ENCODE measurements at places on chromosomes 1 and 21.

DNA sequence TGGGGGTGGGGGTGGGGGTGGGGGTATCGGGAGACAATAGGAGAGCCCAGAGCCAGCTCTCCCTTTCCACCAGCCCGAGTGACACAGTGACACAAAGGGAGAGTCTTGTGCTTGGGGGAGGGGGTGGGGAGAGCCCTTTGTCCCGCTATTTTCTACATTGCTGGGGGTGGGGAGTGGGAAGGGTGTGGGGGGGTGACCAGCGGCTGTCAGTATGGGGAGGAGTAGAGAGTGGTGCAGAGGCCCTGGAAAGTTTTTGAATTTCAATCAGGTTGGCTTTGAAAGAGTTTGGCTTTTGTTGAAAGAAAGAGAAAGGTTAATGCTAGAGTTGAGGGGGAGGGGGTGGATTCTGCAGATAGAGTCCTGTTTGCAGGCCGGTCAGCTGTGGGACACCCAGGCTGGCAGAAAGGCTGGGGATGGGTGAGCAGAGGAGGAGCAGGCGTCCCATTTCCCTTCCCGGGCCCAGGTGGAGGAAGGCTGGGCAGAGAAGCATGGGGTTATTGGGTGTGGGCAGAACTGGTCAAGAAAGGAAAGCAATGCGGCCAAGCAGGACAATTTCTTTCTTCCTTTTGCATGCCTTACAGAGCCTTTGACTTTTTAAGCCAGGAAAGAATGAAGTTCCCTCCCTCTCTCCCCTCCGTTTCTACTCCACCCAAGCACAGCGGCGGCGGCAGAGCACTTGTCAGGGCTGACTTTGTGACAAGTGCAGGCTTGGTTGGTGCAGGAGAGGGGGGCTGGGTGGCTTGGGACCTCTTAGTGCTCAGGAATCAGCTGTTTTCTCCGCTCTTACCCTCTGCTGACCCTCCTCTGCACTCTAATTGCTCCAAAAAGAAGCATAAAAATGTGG lies 96.2 kb downstream of the RNF220 start:
- DNase-seq: no peak

DNA sequence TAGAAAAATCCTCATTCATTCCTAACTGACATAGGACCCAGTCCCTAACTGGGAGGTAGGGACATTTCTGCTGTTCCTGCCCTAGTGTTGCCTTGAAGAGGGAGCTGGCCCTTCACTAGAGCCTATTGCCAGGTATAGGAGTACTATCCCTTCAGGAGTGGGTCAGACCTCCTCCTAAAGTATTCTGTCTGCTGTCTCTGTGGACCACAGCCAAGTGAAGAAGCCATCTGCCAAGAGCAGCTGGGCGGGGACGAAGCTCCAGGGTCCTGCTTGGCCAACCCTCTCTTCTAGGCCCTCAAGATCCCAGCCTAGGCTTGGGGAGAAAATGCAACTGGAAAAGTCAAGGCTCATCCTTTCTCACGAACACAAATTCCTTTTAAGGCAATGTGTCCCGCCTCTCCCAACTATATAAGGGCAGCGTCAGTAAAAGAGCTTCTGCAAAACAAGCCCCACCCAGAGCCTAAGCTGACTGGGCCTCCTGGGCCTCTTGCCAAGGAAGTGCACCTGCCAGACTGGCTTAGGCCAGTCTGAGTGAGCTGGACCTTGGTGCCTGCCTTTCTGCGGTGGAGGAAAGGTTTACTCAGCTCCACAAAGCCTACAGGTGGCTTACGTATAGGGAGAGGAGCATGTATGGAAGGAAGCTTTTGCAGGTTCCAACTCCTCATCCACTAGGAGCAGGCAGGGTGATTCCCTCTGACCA lies 638 bp upstream of the TUFT1 start:
- peak; percentile 73 for DNase-seq

GRCh38 chr1:183270541-183271141 lies 84.6 kb downstream of the LAMC2 start:
- no peak for DNase-seq

GRCh38 chr1:91555074-91555730 lies 54.6 kb downstream of the CDC7 start:
- no peak for DNase-seq

DNA sequence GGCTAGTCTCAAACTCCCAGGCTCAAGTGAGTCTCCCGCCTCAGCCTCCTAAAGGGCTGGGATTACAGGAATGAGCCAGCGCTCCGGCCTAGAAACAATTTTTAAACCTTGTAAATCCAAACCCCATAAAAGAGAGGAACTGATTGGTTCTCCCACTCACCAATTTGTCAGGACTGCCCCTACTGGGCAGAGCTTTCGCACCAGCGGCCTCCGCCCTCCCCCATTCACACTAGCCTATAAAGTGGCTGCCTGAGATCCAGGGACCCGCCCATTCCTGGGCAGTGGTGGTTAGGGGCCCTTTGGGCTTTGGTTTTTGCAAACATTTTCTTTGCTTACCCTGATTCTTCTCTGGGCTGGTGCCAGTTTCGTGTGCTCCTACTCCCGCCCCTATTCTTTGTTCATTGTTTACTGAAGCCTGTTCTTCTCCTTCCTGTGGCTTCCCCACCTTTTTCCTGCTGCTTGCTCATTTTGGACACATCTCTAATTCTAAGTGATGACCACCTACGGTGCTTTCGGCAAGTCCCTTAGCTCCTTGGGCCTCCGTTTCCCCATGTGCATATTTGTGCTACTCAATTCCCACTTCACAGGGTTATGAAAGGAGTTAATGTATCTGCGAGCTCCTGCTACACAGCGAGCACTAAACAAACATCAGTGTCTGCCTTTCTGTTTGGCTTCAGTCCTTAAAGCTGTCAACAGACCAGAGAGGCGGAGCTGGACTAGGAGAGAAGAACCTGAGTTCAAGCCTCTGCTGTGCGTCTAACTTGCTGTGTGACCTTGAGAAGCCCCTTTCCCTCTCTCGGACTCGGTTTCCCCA lies 39.8 kb upstream of the CLIC4 start:
- no peak for DNase-seq

GRCh38 chr1:30407865-30408580 lies 315.4 kb downstream of the MATN1 start:
- peak; percentile 10 for DNase-seq

- DNase-seq: no peak
Measured at GRCh38 chr1:21312407-21312992, 22.2 kb upstream of the ECE1 start.

DNA sequence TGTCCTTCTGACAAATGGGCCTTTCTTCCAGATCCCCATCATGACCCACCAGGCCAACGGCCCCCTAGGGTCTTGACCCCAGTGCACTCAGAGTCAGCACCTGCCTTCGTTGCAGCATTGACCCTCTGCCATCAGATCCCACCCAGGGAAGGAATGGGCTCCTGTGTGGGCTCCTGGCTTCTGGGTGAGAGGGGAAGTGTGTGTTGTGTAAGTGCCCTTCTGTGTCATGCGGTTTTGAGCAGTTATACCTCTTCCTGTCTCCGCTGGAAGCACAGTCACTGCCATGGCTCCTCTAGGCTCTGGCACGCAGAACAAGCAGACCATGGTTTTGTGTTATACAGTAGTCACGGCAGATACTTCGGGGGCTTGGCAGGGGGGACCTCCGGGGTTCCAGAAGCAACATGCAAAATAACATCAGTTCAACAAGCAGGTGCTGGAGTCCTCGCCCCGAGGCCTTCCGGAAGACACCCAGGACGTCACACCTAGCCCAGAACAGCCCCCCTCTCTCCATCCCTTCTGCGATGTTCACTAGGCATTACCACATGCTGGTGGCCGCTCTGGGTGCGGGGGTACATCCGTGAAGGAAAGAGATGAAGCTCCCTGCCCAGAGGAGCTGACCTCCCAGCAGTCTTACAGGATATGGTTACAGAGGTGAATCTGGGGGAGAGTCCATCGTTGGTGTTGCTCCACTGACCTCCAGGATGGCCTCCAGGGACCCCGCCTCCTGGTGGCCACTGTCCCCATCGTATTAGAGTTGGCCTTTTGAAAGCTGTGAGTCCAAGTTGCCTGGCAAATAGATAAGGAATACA lies 17.4 kb upstream of the KCNAB2 start:
- no peak for DNase-seq

- no peak for DNase-seq
Measured at GRCh38 chr1:31977385-31978131, 36.1 kb upstream of the KHDRBS1 start.

DNA sequence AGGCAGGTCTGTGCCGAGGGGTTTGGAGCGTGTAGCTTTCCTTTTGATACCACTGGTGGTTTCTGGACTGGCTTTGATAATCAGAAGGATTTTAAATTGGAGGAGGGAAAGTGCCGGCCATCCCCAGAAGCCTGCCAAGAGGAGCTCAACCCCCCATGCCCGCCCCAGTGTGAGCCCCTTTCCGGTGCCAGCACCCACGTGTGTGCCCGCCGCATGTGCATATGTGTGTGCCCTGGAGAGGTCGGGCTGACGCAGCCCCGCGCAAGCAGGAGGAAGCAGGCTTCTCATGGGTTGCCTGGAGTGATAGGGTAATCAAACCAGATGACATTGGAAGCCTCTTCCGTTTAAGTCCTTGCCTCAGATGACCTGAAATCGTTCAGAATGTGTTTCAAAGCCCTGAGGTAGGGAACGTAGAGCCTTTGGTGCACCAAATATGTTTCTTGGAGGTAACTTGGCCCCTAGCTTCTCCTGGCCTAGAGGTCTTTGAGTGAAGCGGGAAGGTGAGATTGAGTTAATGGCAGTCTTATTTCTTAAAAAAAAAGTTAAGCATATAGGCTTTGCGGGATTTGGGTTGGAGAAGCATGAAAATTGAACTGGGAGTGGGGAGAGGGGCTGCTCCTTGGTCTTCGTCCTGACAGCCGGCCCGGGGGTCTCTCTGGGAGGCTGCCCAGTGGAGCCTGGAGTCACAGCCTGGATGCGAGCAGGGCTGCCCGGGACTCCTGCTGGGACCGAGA lies 34.1 kb upstream of the ARHGEF16 start:
- DNase-seq: no peak

GRCh38 chr1:96164053-96164452 lies 557.5 kb upstream of the PTBP2 start:
- no peak for DNase-seq

- DNase-seq: no peak
Measured at GRCh38 chr1:162726555-162726954, 63.9 kb upstream of the HSD17B7 start.

GRCh38 chr1:94281361-94282142 lies 44.2 kb upstream of the ARHGAP29 start:
- DNase-seq: no peak

DNA sequence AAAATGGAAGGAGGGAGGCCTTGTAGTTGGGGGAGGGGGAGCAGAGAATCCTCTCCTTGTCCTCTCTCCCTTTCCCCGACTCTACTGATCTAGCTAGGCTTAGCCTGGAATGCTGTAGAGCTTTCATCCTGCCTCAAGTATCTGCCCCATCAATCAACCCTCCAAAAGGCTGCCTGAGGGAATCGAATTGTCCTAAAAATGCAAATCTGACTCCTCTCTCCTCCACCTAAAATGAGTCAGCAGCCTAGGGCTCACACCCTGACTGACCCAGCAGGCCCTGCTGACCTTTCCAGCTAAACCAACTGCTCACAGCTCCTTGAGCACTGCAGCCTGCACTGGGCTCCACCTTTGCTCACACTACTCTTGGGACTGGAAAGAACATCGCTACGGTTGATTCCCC lies 2.8 kb downstream of the HPDL start:
- DNase-seq: no peak

DNA sequence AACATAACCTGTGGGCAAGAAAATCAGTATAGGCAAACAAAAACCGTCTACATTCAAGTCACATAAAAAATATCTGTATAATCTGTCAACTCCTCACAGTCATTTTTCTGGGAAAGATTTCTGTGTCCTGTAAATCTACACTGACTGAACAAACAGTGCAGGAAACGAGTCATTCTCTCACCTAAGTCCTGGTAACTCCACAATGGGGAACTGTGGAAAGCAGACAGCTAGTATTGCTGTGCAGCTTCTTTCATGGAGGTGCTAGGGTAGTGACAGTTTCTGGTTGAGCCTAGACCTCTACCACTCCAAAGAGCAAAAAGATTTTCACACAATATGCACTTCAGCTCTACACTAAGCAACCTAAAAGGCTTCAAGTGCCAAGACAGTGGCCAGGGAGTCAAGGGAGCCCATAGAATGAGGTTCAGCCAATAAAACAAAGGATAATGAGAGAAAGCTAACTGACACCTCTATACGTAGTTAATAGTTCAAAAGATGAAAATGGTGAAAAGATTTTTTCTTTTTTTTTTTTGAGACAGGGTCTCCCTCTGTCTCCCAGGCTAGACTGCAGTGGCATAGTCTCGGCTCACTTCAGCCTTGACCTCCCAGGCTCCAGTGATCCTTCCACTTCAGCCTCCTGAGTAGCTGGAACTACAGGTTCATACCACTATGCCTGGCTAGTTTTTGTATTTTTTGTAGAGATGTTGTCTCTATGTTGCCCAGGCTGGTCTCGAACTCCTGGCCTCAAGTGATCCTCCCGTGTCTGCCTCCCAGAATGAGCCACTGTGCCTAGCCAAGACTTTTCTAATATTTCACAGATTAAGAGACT lies 5.5 kb downstream of the PTP4A2 start:
- DNase-seq: no peak

- no peak for DNase-seq
Measured at GRCh38 chr1:200967693-200968468, 55.6 kb downstream of the KIF21B start.

GRCh38 chr1:155277902-155278688 lies 832 bp downstream of the HCN3 start:
- DNase-seq: no peak

DNA sequence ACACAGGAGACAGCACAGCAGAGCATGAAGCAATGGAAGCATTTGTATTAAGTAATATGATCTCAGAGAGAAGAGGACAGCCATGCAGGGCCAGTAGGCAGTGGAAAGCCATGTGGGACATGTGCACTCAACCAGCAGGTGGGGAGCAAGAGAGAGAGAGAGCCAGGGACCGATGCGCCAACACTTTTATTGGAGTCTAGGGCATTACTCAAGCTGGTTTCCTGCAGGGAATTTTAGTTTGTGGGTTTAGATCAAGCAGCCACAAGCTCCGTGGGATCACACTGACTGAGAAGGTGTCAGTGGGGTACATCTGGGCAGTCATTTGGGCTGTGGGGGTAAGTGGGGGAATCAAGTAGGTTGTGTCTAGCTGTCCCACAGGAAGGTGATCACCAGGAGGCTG lies 137.1 kb downstream of the PCBP3 start:
- no peak for DNase-seq

- peak; percentile 51 for DNase-seq
Measured at GRCh38 chr1:101137144-101138126, 99.4 kb upstream of the S1PR1 start.

All from HS-5 (cell line).